Activated CD4-positive, alpha-beta memory T cell treated with anti-CD3 and anti-CD28 coated beads, Interleukin-2, amount 10 ng/mL, durations not matched to agents 7 days and 5 days (primary cell): ENCODE measurements at places on chromosomes 12 and 14.

DNA sequence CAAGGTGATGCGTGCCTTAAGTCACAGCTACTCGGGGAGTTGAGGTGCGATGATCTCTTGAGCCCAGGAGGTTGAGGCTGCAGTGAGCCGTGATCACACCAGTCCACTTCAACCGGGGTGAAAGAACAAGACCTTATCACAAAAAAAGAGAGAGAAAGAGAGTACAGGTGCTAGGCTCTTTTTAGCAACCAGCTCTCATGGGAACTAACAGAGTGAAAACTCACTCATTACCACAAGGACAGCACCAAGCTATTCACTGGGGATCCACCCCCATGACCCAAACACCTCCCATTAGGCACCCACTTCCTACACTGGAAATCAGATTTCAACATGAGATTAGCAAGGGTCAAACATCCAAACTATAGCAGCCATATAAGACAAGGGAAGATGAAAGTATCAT is 164.2 kb downstream of the NDUFA12 start:
- DNase-seq: no peak

- DNase-seq: no peak
Measured at GRCh38 chr14:100541621-100542560, 45.3 kb downstream of the BEGAIN start.

- no peak for DNase-seq
Measured at GRCh38 chr12:83827860-83828259, 1084.7 kb downstream of the SLC6A15 start.

GRCh38 chr14:24113801-24114531 is 611 bp upstream of the DCAF11 start:
- peak; percentile 86 for DNase-seq

GRCh38 chr12:68240975-68241374 is 12.4 kb downstream of the IL22 start:
- DNase-seq: peak; percentile 67

- no peak for DNase-seq
Measured at GRCh38 chr12:32843528-32844095, 53.0 kb downstream of the PKP2 start.
